ENCODE measurements at places on chromosomes 12 and 14.

GRCh38 chr14:65565948-65566347 lies 153.4 kb downstream of the FUT8 start:
- no peak for DNase-seq

DNA sequence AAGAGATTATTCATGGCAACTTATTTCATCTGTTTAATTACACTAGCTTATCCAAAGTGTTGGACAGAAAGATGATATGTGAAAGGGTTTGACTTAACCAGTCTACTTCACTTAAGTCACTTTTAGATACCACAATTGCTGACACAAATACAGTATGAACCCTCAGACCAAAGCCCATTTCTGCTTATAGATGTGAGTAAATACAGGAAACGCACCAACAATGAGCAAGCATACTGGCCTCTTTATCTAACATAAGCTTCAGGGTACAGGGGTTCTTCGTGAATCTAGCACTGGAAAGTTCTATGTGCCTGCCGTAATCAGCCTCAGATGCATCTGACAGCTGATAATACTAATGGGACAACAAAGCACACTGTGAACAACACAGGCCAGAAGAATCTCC lies 209.6 kb downstream of the MED13L start:
- DNase-seq, result no peak

- no peak for DNase-seq
Observed at GRCh38 chr12:80700327-80700726, 7.1 kb upstream of the MYF6 start.

GRCh38 chr12:103924761-103925641 lies 5.2 kb upstream of the HSP90B1 start:
- DNase-seq, result peak; percentile 74

GRCh38 chr14:69005432-69006148 lies 26.5 kb upstream of the ACTN1 start:
- DNase-seq, result peak; percentile 78

DNA sequence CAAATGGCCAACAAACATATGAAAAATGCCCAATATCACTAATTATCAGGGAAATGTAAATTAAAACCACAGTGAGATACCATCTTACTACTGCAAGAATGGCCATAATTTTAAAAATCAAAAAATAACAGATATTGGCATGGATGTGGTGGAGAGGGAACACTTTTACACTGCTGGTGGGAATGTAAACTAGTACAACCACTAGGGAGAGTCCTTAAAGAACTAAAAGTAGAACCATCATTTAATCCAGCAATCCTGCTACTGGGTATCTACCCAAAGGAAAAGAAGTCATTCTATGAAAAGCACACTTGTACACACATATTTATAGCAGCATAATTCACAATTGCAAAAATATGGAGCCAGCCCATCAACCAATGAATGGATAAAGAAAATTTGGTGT lies 459.7 kb downstream of the GXYLT1 start:
- no peak for DNase-seq

DNA sequence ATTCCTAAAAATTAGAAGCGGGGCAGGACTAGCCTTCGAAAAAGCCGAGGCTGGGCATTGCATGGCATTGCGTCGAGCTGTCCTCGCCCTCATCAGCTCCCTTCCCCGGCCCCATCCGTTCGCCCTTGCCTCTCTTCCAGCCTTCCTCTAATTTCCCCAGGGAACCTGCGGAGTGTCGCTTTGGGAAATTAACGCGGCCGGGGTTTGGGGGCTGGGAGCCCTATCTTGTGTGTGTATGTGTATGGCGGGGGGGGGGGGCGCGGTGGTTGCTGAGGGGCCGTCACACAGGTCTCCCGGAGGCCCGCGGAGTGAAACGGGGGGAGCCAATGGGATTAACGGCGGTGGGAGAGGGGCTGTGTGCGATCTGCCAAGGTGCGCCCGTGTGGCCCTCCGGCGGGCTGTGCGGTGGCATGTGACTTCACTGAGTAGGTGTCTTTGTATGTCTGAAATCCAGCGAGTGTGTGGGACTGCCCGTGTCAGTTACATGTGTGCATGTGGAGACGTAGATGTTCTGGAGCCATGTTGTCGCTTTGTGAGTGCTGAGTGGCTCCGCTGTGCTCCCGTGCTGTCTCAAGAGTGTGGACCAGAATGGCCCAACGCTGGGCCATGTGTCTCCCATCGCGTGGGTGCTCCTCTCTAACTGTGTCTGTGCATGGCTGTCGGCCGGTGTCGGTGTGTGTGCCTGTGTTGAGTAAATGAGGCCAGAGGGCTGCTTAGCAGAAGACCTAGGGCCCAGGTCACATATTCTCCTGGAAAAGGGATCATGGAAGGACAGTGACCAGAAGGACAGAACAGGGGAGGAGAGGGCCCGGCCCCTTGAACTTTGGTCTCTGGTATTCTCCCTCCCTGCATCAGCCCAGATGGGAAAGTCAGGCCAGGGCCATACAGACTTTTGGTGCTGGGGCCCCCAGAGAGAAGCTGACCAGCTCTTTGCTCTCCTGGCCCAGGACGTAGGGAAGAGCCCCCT lies 1.5 kb downstream of the PTMS start:
- DNase-seq, result peak; percentile 77

- no peak for DNase-seq
Observed at GRCh38 chr12:67472539-67472938, 176.0 kb upstream of the DYRK2 start.

- DNase-seq, result peak; percentile 31
Observed at GRCh38 chr12:116982791-116983411, 72.2 kb downstream of the FBXW8 start.

- no peak for DNase-seq
Observed at GRCh38 chr12:31631809-31632208, 27.7 kb upstream of the ETFBKMT start.

DNA sequence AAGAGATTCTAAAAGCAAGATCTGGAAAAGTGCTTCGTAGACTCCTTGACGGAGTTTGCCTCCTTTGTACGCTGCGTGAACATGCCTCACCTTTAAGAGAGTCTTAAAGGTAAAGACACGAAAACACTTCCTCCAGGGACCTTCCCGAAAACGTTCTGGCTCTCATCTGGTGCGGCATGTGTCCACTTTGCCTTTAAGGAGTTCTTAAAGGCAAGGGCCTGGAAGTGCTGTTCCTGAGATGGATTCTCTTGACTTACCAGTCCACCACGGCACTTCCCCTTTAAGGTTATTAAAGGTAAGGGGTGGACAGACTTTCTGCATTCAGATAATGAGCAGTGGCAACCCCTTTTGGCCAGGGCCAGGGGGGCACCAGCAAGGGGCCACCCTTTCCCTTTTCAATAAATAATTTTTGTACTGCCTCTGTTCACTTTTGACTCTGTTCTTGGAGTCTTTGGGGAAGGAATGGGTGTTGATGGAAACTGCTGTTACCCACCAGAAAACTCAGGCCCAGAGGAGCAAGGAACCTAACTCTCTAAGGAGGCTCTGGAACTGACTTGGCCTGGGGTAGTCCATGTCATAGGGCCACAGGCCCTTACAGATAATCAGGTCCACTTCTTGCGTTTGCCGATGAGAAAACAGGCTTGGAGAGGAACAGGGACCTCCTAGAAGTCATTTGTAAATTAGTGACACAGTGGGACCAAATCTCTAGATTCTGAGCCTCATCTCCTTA lies 4.4 kb downstream of the REM2 start:
- peak; percentile 89 for DNase-seq

- no peak for DNase-seq
Observed at GRCh38 chr14:64292197-64292596, 2.0 kb downstream of the ESR2 start.

DNA sequence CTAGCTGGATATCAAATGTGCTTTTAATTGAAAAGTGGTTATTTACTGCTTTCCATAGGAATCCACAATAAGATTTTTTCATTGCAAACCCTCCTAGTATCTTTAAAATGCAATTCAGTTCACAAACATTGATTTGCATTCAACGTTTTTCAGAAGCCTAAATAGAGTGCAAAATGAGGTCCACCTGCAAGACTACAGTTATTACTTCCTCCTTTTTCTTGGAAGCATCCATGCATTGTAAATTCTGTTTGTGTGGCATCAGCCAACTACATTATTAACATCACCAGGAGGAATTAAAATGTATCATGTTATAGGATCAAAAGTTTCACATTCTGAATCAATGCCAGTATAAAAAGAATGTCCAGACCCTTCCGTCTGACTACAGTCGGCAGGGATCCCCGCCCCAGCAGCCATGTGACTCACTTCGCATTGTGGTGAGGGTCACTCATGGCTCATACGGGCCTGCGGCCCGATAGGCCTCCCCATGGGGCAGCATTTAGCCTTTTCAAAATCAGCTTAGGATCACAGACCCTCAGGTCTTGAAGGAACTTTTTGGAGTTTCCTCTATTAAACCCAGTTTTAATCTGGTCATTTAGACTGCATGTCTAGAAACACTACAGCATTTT lies 46.3 kb downstream of the NTF3 start:
- no peak for DNase-seq

GRCh38 chr12:124370851-124371250 lies 76.0 kb downstream of the RFLNA start:
- DNase-seq, result no peak

DNA sequence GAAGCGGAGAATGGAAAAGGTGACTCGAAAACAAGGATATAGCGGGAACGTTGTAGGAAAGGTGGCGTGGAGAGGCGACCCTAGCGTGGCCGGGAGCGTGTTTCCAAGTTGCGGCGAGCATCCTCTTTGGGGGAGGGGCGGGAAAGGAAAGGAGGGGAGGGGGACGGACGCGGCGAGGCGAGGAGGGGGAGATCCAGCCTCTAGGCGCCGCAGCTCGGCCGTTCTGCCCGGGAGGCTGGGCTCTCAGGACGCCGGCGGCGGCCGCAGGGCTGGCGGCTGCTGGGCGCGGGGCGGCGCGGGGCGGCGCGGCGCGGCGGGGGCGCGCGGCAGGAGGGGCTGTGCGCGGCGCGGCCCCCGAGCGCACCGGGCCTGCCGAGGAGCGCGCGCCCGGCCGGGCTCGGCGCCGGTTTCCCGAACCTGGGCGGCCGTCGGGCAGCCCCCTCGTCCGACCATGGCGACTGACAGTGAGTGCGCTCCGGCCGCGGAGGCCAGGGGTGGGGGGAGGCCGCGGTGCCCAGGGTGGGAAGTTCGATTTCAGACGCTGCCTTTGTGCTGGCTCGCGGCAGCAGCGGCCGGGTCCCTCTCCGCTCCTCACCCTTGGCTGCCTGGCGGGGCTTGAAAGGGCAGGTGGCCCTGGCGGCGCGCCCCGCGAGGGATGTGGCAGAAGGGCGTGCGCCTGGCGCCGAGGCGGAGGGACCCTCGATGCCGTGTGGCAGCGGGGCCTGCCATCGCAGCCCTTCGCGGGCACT lies 50.3 kb downstream of the SNAPC1 start:
- peak; percentile 81 for DNase-seq

- DNase-seq, result no peak
Observed at GRCh38 chr12:12520273-12520672, 42.4 kb downstream of the DUSP16 start.

DNA sequence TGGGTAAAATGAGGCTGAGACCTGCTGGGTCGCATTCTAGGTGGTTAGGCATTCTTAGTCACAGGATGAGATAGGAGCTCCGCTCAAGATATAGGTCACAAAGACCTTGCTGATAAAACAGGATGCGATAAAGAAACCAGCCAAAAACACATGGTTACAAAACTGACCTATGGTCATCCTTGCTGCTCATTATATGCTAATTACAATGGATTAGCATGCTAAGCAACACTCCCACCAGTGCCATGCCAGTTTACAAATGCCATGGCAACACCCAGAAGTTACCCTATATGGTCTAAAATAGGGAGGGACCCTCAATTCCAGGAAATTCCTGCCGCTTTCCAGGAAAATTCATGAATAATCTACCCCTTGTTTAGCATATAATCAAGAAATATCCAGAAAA lies 132.4 kb downstream of the BRMS1L start:
- DNase-seq, result no peak

- no peak for DNase-seq
Observed at GRCh38 chr12:58367041-58367440, 425.7 kb downstream of the ATP23 start.

GRCh38 chr14:91417120-91417982 lies at the start of gene CCDC88C:
Gene CCDC88C, minus strand, starts transcription at chr14:91417820. Its CDS starts 130 bp downstream, at chr14:91417690.
- peak; percentile 85 for DNase-seq

- peak; percentile 30 for DNase-seq
Observed at GRCh38 chr14:64728106-64728505, 23.9 kb downstream of the PLEKHG3 start.

GRCh38 chr12:47397664-47398281 lies 308.1 kb downstream of the RPAP3 start:
- DNase-seq, result no peak

DNA sequence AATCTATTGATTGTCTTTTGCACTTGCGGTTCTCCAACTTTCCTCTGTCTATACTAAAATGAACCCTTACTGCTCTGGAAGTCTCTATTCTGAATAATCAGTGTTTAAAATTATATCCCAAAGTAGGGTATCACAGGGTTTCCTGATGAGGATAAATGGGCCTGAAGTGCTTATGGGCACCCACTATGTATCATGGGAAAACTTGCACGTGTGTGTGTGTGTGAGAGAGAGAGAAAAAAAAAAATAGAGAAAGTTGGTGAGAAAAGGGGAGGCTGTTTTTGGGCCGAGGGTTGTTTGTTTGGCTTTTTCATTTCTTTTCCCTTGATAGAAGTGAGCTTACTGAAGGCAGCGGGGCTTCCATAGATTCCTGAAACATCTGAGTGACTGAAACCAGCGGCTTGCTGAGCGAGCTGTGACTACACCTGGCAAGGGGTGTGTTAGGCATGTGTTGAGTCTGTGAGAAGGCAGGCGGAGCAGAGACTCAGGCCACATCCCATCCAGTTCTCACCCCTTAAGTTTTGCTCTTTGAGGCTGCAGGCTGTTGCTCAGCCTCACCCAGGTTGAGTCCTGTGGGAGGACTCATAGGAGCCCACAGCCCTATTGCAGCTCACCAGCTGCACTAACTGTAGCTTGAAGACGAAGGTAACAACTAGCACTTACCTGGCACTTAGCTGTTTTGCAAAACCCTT lies 17.2 kb downstream of the PPFIBP1 start:
- peak; percentile 87 for DNase-seq

DNA sequence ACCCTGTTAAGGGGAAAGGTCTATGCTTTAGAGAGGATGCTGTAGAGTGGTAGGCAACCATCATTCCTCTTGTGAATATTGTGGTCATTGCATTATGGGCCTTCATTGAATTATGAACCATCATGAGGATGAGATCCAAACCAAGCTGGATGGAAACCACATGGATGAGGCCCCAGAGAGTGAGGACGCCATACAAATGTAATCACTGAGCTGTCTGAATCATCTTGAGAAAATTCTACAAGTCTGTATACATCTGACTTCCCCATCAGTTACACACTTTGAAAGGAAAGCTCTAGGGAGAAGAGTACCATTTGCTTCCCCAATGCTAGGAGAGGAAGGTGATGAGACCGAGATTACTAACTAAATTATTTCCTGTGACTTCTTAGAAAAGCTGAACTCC lies 172.9 kb downstream of the CACNA1C start:
- DNase-seq, result no peak

DNA sequence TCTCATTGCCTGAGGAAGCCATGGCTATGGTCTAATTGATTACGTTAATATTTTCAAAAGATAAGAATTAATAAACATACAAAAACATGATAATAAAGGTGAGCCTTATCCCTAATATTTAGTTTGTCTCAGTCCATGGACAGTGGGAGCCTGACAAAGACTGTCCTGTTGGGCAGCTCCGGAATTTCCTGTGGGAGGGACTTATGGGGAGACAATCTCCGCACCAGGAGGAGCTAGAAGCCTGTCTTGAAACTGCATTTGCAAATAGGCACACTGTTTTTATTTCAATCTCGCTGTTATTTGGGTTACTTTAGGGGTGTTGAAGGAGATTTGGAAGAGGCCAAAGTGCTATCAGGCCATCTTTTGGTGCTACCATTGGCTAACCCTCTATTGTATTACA lies 50.8 kb upstream of the ZDHHC17 start:
- DNase-seq, result peak; percentile 79

- no peak for DNase-seq
Observed at GRCh38 chr12:131867471-131867870, 27.0 kb upstream of the ULK1 start.
